ENCODE measurements at places on chromosomes 11 and 22.

DNA sequence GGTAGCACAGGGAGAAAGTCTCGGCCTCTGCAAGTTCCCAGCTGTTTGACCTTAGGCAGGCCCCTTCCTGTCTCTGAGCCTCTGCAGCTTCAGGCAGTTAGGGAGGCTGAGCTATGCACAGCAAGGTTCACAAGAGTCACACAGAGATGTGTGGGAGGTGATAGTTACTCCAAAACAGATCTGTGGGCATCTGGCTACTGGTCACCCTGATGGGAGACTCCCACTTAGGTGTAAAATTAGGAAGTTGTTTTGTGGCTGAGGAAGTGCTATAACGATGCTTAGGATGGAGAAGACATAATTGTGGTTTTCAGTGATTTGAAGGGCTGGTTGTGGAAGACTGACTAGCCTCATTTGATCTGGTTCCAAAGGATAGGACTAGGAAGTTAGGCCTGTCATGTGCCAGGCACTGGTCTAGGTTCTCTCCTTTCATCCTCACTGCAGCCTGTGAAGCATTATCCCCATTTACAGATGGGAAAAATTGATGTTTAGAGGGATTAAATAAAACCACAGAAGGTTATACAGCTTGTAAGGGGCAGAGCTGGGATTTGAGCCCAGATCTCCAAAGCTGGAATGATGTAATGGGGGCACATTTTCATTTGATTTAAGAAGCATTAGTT, 13.5 kb downstream of the ACO2 start:
- DNase-seq, result peak; percentile 56

- DNase-seq, result no peak
These were observed 563.1 kb upstream of the LUZP2 start for GRCh38 chr11:23933721-23934120.

DNA sequence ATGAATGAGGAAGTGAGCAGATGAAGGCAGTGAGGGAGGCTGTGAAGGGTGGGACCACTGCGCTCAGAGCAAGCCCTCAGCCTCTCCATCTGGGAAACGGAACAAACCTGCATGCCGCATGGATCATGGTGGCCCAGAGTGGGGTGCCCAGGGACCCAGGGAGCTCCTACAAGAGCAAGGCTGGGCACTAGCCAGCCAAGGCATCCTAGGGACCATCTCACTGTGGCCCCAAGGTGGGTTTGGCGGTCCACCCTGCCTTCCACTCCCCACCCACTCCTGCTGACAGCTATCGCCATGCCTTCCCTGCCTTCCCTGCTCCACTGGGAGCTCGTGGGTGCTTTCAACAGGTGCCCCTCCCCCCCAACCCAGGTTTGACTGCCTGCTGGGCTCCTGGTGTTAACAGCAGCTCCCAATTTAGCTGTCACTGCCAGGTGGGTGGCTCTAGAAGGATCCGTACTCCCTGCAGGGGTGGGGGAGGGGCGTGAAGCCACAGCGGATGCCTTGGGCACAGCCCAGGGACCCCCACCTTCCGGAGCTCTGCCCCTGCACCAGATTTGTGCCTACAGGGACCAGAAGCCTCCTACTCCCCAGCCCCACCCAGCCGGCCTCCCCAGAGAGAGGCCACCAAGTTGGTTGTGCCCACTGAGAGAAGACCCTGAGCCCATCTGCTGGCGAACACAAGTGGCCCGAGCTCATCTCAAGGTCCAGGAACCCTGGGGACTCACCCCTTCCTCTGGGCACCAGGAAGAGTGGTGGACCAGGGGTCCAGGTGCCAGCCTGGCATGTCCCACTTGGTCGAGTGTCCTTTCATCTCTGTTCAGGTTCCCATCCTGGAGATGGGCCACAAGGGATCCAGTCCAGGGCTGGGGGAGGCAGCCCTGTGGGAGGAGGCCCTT, 29.7 kb upstream of the PRODH start:
- DNase-seq, result no peak

DNA sequence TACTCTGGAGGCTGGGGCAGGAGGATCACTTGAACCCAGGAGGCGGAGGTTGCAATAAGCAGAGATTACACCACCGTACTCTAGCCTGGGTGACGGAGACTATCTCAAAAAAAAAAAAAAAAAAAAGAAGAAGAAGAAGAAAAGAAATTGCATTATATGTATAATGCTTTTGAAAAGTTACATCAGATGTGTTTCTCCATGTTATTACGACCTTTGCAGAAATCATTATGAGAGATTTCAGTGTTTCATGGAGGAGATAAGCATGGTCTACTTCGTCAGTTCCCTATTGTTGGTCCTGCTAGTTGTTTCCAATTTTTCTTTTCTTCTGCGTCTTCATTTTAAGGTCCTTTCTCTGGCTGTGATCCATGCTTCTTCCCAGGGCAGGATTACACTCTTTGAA, 3.0 kb downstream of the MIAT start:
- no peak for DNase-seq

- DNase-seq, result no peak
These were observed 68.0 kb upstream of the KCNQ1OT1 start for GRCh38 chr11:2767801-2768200.

- peak; percentile 21 for DNase-seq
These were observed 98.2 kb upstream of the NNMT start for GRCh38 chr11:114197799-114198500.

DNA sequence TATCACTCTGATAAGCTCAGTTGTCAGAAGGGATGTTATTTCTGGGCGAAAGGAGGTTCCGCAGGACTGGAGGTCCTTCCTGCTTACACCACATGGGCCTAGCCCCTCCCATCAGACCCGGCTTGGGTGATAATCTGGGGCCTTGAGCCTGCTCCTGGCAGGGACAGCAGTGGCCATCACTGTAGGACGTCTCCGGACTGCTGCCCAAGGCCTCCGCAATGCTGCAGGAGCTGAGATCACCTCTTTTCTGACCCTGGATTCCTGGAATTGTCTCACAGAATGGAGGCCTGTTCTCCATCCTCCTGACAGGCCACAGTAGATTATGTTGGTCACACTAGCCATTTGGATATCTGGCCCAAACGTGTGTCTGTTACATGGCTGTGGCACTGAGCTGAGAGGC, 9.2 kb upstream of the BIK start:
- no peak for DNase-seq

DNA sequence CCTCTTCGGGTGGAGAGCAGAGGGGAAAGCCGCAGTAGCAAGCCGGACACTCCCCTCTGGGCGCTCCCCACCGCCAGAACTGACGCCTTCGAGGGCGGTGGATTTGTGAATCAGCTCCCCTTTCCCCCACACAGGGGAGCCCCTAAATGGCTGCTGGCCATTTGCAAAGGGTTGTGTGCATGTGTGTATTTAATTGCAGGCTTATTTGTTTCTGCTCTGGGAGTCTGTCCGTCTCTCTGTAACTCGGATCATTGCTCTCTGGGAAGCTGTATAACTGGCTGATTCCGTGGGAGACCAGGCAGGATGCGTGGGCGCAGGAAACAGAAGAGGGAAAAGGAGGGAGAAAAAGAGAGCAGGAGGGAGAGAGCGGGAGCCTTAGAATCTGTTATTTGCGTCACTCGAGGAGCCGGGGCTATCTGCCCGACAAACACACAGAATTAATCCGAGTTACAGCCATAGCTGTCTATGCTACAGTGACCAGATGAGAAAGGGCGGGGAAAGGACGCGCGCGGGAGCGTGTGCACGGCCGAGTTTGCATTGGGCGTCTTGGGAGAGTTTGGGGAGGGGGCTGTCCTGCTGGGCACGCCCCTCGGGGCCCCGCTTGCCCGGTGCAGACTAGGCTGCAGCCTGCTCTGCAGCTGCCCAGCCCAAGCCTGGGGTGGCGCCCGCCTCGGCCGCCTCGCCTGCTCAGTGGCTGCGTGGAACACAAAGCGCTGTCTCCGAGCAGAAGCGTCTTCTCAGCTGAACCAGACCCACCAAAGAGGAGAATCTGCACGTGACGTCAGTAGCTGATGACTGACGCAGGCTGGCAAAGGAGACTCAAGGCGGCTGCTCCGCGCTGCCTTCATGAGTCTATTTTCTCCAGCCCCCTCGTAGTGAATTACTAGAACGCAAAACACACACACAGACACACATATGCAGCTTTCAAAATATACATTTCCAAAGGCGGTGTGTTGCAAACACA, 105.3 kb upstream of the HSD17B12 start:
- peak; percentile 51 for DNase-seq

DNA sequence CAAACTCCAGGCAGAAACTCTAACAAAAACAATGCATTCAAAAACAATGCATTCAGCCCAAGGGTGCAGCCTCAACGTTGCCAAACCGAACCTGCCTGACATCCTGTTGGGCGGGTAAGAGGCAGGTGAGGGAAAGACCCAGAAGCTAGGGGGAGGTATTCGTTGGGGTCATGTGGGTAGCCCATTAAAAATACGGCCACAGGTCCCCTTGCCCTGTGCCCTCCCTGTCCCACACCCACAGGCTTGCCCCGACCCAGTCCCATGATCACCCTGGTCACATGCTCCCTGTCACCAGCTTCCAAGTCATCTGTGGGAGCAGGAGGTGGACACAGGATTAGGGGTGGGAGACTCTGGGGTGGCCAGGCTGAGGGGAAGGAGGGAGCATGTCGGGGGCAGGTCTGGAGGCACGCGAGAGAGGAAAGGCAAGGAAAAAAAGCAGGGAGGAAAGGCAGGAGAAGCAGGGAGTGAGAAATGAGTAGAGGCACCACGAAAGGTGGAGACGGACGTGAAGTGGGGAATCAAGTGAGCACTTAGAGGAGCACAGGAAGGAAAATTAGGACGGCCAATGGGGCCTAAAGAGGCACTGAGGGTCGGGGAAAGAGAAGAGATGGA, 683 bp downstream of the PLA2G6 start:
- no peak for DNase-seq

DNA sequence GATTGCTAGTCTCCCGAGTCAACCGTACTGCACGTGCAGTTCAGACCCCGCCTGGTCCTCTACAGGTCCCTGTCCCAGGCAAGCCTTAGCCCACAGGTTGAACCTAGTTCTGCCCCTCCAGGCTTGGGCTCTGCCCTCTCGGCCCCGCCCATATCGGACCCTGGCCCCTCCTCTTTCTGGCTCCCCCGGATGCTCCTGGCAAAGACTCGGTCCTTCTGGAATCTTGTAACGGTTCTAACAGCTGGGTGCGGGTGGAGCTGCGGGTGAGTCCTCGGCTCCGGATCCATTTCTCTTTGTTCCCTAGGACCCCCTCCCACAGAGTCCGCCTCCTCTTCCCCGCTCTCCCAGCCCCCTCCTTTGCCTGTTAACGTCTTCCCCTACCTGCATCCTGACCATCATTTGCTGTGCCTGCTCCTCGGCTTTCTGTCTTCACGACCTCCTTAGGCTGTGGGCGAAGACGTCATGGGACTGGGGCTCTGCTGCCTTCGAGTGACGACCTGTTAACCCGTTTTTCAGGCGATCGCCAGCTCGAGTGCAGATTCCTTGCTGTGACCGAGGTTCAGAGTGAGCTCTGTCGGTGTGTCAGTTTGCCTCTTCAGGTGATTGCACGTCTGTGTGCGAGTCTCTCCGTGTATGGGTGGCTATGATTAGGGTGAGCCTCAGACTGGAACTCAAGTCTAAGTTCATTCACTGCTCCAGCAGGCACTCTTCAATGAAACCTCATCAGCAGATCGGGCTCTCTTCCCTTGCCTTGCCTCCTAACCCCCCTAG, at the start of gene DNHD1:
Gene DNHD1, plus strand, starts transcription at position 212 of the 771 bp plus-strand sequence. CDS start 936 bp downstream, outside the sequence.
- DNase-seq, result no peak

DNA sequence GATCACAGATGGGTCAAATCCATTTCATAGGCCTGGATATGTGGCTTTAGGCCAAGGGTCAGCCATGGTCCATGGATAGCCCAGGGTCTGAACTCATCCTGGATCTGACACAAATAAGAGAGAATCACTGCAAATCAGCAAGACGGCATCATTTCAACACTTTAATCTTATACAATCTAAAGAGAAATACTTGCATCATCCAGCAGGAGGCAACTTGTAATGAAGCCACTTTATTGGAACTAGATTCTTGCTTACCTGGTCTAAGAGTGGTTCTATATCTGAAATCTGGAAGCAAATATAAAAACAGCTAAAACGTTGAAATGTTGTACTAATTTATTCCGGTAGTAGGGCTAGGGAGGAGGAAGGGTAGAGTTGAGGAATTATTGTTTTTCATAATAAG, 870.1 kb downstream of the JRKL start:
- no peak for DNase-seq

- no peak for DNase-seq
These were observed 2.1 kb downstream of the SLC43A1 start for GRCh38 chr11:57513452-57513795.

GRCh38 chr22:47808236-47808635, 1045.8 kb downstream of the TBC1D22A start:
- no peak for DNase-seq

DNA sequence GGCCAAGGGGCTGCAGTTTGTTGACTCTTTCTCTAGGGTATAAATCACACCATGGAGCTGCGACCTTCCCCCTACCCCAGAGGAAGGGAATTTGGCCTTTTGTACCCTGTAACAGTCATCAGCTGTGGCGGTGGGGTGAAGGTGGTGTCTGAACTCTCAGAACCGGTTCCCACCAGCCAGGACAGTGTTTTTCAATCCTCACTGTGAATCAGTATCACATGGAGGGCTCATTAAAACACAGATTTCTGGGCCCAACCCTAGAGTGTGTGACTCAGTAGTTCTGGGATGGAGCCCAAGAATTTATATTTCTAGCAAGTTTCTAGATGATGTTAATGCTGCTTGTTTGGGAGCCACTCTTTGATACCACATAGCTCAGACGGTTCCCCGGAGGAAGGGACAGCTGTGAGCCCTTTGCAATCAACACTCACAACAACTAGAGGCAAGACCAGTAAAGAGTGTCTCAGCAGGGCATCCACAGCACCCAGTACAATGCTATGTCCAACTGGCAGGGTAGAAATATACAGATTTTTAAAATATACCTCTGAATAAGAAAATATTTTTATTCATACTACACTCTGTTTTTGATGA, 43.9 kb upstream of the FAT3 start:
- DNase-seq, result peak; percentile 49

GRCh38 chr11:12111549-12112520, 1.4 kb downstream of the MICAL2 start:
- DNase-seq, result peak; percentile 38

- DNase-seq, result no peak
These were observed 190.8 kb downstream of the LUZP2 start for GRCh38 chr11:24687531-24688147.

DNA sequence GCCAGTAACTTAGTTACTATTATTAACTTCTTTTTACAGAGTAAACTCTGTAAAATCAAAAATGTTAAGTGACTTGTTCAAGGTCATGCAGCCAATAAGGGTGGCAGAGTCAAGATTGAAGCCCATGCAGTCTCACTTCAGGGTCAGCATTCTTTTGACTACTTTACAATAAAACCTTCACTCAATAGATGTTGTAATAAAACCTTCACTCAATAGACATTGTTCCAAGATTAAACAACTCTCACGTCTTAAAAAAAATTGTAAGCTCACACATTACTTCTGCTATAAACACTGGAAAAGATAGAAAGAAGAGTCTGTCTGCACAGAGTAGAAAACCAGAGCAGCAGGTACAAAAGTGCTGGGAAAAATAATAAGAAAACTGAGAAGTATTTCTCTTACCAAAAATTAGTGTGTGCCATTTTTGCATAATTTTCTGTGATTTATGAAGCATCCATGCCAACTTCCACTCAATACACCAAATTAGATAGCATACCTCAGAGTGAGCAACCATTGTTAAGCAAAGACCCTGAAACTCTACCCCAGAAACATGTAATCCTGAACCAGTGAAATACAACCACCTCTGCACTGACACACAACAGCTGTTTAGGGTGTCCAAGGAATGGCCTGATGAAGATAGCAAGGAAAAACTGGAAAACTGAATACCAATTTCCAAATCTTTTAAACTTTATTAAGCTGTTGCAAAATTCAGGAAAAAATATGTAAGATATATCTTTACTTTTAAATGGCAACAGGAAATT, 4.9 kb upstream of the SOX6 start:
- no peak for DNase-seq

Measured in fibroblast of skin of back (primary cell).